GM12878 (cell line): ENCODE measurements at places on chromosomes 16 and 17.

GRCh38 chr16:81626181-81626674 lies 152.9 kb upstream of the PLCG2 start:
- no peak for DNase-seq

DNA sequence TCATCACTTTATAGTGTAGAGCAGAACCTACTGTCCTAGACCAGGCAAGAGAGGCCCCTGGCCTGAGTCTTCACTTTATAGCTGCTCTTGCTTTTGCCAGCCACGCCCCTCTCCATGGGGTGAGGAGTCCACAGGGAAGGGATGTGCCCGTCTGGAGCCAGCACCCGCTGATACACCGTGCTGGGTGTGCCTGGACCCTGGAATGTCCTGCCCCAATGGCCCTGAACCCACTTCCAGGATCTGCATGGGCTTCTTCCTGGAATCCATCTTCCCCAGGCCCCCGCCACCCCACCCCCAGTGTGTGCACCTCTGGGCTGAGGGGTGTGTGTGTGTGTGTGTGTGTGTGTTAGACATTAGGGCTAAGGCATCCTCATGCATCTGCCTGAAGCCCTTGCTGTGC lies 44.9 kb downstream of the MEOX1 start:
- DNase-seq: no peak

- DNase-seq: no peak
Measured at GRCh38 chr17:77847221-77848085, 111.0 kb upstream of the TNRC6C start.

- DNase-seq: no peak
Measured at GRCh38 chr16:87856791-87857228, 12.5 kb downstream of the SLC7A5 start.

DNA sequence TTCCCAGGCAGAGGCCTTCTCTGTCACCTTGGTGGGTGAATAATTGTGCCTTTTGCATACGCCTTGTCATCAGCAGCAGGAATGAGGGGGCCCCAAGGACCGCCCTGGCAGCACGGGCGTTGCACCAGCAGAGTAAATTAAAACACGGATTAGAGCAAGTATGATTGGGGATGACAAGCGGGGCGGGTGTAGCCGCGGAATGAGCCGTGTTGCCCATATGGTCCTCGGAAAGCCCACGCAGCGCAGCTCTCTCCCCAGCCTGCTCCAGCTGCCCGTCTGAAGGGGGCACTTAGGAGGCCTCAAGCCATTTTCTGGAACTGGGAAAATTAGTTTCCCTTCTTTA lies 299.4 kb upstream of the IRX3 start:
- no peak for DNase-seq

DNA sequence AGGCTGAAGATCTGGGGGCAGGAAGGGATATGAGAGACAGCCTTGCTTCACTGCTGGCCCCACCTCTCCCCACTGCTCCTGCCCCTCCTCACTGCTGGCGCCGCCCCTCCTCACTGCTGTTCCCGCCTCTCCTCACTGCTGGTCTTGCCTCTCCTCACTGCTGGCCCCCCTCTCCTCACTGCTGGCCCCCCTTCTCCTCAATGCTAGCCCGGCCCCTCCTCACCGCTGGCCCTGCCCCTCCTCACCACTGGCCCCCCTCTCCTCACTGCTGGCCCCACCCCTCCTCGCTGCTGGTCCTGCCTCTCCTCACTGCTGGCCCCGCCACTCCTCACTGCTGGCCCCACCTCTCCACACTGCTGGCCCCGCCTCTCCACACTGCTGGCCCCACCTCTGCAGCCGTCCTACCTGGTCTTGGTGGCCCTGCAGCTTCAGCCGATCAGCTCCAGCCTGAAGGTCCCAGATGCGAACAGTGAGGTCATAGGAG lies 9.5 kb upstream of the PAM16 start:
- no peak for DNase-seq

DNA sequence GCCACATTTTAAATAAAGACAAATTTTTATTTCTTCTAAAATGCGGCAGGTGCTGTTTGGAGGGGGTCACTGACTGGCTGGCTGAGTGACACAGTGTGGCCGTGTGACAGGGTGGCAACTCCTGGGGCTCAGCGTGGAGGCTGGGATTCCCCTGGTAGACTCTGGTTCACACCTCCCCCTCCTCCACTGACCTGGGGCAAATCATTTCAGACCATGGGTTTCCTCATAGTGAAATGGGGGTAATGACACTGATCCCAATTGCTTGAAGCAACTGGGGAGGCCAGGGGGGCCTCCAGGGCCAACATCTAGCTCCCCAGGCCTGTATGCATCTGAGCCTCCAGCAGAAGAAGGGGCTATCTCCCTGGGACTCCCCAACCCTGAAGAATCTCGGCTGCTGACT lies 6.6 kb downstream of the HSD11B2 start:
- DNase-seq: no peak

- DNase-seq: no peak
Measured at GRCh38 chr16:2895813-2896212, 12.8 kb downstream of the FLYWCH2 start.

GRCh38 chr17:70636517-70637133 lies 467.3 kb downstream of the KCNJ2 start:
- DNase-seq: no peak

- DNase-seq: no peak
Measured at GRCh38 chr17:81277421-81277820, 17.7 kb downstream of the SLC38A10 start.

DNA sequence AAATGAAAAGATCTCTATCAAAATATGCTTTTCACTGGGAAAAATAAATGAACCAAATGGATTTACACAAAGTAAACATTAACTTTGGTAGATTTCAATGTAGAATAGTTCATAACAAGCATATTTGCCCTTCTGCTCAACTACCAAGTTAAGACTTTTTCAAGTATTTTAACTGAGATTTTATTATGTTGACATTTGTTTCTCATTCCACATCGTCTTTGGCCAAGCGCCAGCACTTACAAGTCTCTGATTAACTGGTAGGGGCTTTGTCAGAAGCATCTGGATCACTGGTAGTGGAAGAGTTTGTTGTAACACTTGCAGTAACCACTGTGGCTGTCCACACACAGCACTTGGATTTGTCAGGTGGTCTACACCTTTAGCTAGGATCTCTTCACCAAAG lies 22.9 kb downstream of the SLFN12L start:
- no peak for DNase-seq

DNA sequence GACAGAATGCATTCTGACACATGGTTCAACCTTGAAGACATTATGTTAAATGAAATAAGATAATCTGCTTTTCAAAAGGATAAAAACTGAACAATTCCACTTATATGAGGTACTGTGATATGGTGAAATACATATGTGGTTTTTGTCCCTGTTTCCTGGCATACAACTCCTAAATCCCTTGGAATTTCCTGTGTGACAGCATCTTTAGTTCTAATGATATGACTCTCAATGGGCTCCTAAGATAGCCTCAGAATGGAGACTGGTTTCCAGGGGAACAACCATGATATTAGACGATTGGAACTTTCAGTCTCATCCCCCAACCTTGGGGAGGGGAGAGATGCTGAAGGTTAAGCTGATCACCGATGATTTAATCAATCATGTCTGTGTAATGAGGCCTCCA lies 37.7 kb upstream of the PHLPP2 start:
- no peak for DNase-seq

DNA sequence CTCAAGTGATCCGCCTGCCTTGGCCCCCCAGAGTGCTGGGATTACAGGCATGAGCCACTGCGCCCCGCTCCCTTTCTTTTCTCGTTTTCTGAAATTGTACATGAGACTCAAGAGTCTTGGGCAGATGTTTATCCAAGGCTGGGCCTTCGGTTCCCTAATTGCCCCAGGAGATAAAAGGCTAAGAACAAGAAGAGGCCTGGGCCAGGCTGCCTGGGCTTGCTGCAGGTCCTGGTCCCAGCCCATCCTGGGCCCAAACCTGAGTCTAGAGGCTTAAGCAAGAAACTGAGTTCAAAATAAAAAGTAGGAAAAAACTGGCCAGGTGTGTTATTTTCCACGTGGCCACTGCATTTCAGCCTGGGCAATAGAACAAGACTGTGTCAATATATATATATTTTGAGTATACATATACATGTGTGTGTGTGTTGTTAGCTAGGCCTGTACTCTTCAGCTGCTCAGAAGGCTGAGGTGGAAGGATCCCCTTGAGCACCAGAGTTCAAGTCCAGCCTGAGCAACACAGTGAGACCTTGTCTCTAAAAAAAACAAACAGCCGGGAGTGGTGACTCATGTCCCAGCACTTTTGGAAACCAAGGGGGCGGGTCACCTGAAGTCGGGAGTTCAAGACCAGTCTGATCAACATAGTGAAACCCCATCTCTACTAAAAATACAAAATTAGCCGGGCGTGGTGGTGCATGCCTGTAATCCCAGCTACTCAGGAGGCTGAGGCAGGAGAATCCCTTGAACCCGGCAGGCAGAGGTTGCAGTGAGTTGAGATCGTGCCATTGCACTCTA lies 6.8 kb upstream of the CLUH start:
- DNase-seq: no peak

- no peak for DNase-seq
Measured at GRCh38 chr17:570388-570787, 144.3 kb downstream of the VPS53 start.

GRCh38 chr16:84320511-84320910 lies 25.8 kb downstream of the WFDC1 start:
- no peak for DNase-seq

DNA sequence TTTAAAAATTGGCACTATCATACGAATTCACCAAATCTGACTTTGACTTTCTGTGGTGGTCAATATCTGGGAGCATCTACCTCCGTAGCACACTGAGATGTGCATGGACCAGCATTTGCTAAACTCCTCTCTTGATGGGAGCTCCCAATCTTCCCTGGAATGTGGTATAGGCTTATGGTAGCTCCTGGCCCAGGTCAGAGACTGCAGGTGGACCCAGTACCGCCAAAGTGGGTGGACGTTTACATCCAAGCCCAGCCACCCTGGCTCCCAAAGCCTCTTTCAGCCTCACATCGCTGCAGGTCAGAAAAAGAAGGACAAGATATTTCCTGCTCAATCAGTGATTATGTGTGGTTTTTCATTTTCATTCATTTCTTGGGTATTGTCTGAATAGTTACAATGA lies 43.1 kb upstream of the NKD1 start:
- DNase-seq: no peak

DNA sequence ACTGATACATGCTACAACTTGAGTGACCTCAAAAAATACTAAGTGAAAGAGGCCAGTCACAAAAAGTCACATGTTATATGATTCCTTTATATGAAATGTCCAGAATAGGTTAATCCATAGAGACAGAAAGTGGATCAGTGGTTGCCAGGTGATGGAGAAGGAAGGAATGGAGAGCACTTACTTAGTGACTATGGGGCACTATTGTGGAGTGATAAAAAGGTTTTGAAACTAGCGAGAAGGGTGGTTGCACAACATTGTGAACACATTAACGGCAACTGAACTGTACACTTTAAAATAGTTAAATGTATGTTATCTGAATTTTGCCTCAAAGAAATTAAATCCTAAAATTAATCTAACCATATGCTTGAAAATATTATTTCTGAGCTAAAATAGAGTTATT lies 25.9 kb downstream of the AMFR start:
- no peak for DNase-seq

DNA sequence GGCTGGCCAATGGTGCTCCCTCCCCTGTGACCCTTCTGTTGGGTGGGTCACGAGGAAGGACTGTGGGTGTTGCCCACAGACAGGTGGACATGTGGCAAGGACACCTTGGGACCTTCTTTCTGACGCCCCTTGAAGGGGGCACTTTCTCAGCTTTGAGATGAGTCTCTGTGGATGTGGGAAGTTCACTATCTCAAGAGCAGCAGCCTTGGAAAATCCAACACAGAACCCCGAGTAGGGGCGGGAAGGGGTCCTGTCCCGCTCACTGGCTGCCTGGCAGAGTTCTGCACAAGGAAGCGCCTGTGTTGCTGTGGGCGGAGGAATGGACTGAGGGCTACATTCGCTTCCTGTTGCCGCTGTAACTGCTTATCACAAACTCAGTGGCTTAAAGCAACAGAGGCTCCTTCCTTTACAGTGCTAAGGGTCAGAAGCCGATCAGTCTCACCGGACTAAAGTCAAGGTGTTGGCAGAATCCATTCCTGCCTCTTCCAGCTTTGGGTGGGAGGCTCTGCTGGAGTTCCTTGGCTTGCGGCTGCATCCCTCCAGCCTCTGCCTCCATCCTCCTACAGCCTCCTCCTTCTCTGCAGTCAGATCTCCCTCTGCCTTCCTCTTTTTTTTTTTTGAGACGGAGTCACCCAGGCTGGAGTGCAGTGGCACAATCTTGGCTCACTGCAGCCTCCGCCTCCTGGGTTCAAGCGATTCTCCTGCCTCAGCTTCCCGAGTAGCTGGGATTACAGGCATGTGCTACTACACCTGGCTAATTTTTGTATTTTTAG lies 305.2 kb downstream of the SEC14L1 start:
- no peak for DNase-seq

- DNase-seq: no peak
Measured at GRCh38 chr16:12395268-12395667, 408.4 kb downstream of the CPPED1 start.

DNA sequence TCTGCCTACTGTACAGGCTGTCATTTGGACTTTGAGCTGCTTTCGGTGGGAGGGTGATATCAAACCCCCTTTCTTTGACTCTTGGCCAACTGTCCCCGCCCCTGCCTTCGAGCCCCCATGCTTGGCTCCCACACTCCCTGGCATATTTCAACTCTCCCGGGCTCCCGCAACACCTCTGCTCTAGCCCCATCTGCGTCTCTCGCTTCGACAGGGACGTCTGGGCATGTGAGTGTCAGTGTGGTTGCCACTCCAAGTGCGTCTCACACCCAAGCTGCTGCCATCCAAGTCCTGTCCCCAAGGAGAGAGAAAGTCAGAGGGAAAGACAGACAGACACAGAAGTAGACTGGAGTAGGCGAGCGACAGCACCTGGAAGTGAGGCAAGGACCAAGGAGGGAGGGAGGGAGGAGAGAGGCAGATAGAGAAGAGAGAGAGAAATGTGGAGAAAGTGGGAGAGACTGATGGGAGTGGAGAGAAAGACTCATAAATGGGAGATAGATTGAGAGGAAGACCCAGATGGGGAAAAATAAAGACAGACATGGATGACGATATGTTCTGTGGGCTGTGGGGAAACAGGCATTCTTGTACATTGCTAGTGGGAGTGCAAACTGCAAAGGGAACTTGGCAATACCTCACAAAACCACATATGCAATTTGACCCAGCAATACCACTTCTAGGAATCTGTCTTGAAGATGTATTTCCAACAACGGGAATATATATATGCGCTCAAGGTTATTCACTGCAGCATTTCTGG lies 11.8 kb downstream of the STARD3 start:
- no peak for DNase-seq

DNA sequence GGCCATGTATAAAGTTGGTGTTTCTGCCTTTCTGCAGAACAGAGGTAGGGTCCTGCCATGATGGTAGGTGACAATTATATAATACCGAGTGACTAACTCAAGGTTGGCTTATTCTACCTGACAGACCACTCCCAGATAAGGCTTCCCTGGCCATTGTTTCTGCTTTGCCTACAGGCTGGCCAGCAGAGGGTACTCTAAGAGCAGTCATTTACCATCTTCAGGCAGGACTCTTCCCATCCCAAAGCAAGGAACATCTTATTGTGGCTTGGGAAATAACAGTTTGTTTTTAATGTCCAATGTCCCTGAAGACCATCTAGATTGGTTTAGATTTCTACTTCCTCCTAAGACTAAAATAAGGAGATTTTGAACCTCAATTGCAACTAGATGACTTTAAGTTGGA lies 74.1 kb downstream of the SNX11 start:
- DNase-seq: no peak
